BE2C (cell line): ENCODE measurements at places on chromosomes 3 and 15.

GRCh38 chr3:182837855-182838454 is 44.7 kb downstream of the ATP11B start:
- no peak for DNase-seq

DNA sequence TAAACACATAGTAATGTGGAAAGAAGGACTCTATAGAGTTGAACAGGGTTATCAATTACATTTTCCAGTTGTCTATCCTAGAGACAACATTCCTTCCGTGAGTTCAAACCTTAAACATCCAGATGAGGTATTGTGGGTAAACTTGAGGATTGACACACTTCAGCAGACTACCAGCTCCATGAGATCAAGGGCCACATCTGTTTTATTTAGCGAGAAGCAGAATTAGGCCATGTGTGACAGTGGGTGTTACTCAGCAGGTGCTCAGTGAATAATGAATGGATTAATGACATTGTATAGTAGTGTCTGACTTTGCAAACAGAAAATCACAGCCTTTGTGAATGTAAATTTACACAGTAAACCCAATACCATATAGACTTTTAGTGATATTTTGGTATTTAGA is 941.1 kb upstream of the CFAP20DC start:
- DNase-seq, result no peak

DNA sequence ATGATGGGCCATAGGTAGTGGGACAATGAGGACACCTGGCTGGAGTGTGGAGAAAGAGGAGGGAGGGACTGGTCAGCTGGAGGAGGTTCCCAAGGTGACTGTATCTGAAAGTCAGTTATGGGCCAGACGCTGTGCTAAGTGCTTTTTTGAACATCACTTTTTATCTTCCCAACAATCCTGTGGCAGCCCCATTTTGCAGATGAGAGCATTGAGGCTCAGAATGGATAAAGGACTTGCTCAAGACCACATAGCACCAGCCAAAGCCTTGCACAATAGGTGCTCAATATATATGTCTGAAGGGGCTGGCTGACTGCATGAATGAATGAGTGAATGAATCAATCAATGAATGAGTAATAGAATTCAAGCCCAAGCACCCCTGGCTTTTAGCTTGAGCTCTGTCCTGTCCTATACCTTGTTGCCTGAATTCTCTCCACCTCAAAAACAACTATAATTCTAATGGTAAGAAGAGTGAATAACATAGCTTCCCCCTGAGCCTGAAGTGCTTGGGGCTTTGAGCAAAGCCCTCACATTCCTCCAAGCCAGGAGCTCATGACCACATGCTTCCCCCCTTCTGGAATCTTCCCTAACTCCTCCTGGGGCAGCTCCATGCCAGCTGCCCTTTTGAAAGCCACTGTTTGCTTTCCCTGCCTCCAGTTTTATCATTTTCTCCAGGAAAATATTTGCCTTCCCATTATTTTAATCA is 150.9 kb downstream of the RPLP1 start:
- no peak for DNase-seq

- no peak for DNase-seq
These were observed 46.8 kb downstream of the PDHB start for GRCh38 chr3:58386626-58387365.

GRCh38 chr3:13415997-13416793 is 3.9 kb downstream of the NUP210 start:
- no peak for DNase-seq

- no peak for DNase-seq
These were observed 675.5 kb downstream of the FHIT start for GRCh38 chr3:60575718-60576272.

- DNase-seq, result no peak
These were observed at the start of gene SEMA3B for GRCh38 chr3:50268703-50269451. Gene SEMA3B (plus strand): TSS chr3:50269147. CDS start chr3:50269241, 94 bp downstream.

DNA sequence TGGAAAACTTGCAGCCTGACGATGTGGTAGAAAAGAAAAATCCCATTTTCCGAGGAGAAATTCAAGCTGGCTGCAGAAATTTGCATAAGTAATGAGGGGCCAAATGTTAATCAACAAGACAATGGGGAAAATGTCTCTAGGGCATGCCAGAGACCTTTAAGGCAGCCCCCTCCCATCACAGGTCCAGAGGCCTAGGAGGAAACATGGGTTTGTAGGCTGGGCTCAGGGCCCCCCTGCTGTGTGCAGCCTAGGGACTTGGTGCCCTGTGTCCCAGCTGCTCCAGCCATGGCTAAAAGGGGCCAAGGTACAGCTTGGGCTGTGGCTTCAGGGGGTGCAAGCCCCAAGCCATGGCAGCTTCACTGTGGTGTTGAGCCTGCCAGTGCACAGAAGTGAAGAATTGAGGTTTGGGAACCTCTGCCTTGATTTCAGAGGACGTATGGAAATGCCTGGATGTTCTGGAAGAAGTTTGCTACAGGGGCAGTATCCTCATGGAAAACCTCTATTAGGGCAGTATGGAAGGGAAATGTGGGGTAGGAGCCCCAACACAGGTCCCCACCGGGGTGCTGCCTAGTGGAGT is 75.9 kb upstream of the CADPS start:
- DNase-seq, result no peak

GRCh38 chr3:105385819-105386508 is 19.3 kb downstream of the ALCAM start:
- no peak for DNase-seq

GRCh38 chr3:114221165-114221880 is 16.1 kb downstream of the ZNF80 start:
- DNase-seq, result no peak

DNA sequence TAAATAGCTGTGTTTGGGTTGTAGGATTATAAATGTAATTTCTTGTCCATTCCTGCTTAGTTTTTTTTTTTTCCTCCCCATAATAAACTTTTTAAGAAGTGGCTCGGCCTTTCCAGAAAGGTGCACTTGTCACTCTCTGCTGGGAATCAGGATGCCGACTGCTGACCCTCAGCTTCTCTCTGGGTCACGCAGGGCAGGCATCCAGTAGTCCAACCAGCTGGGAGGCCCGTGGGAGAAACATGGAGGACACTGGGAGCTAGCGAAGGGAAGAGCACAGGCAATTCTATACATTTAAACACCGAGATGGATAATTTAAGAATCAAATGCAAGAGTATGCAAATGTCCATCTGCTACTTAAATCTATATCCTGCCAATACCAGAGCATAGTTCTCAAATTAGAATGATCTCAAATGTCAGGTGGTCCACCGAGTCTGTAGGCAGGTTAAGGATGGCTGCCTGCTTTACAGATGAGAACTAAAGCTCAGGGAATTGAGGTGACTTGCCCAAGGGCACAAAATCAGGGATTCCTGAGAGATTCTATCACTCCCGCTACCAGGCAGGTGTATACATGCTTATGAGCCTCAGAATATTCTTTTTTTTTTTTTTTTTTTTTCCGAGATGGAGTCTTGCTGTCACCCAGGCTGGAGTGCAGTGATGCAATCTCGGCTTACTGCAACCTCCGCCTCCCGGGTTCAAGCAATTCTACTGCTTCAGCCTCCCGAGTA is 64.5 kb downstream of the DAPK2 start:
- no peak for DNase-seq

DNA sequence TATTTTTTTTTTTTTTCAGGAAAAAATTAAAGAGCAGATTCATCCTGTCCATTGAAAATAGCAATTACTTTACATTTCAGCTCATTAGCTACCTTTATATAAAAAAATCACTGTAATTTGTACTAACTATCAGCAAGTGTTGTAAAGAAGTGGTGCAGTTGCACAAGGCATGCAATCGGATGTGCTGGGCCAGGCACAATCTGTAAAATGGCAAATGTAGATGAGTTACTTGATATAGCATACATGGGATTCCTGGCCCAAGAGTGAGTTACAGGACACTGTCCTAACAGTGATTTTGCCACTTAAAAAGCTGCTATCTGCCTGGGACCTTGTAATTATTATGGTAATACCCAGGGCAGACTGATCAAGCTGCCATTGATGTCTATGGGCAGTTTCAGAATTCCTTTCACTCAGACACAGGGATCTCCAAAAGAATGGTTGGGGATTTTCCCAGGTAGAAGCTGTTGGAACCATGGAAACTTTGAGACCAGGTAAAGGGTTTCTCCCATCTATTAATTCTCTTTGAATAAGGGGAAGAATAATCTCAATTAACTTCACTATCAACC is 182.2 kb upstream of the ICE2 start:
- peak; percentile 16 for DNase-seq

DNA sequence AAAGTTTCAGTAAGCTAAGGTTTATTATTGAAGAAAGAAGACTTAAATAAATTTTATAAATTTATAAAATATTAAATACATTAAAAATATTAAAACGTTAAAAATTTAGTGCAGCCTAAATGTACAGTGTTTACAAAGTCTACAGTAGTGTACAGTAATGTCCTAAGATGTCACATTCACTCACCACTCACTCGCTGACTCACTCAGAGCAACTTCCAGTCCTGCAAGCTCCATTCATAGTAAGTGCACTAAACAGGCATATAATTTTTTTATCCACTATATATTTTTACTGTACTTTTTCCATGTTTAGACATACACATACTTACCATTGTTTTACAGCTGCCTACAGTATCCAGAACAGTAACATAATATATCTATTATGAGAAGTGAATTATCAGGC is 51.5 kb downstream of the TJP1 start:
- DNase-seq, result no peak

DNA sequence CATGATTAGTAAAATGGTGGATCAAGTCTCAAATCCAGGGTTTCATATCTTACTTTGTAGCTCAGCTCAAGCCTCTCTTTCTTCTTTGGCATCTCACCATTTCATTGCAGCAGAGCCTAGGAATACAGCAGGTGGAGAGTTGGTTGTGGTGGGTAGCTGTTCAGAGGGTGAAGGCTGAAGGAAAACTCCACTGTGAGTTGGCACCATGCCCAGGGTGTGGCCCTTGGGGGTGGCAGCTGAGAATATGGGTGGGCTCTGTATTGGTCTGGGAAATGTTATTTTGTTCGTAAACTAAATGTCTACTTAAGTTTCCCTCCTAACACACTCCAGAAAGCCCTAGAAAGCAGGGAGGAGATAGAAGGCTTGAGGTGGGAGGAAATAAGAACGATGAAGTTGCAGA is 1.7 kb upstream of the MAP1A start:
- DNase-seq, result no peak

GRCh38 chr15:97461226-97461625 is 499.3 kb upstream of the ARRDC4 start:
- no peak for DNase-seq

- DNase-seq, result no peak
These were observed 65.2 kb downstream of the PGPEP1L start for GRCh38 chr15:98942431-98942830.

GRCh38 chr3:11195721-11196332 is 41.5 kb downstream of the HRH1 start:
- no peak for DNase-seq

DNA sequence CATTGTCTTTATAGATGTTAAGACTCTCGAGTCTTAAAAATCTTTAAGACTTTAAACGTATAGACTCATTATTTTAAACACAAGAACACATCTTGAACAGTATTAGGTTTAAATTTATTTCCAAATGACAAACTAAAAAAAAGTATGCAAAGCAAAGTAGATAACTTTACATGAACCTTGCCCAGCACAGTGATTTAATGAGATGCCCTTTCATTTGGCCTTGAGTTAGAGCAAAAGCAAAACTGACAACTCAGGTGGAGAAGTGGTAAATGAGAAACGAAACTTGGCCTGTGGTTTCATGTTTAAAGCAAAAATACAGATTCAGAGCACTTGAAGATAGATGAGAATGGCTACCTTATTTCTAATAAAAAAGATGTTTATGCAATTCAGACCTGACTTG is 8.6 kb downstream of the GPR15 start:
- no peak for DNase-seq

DNA sequence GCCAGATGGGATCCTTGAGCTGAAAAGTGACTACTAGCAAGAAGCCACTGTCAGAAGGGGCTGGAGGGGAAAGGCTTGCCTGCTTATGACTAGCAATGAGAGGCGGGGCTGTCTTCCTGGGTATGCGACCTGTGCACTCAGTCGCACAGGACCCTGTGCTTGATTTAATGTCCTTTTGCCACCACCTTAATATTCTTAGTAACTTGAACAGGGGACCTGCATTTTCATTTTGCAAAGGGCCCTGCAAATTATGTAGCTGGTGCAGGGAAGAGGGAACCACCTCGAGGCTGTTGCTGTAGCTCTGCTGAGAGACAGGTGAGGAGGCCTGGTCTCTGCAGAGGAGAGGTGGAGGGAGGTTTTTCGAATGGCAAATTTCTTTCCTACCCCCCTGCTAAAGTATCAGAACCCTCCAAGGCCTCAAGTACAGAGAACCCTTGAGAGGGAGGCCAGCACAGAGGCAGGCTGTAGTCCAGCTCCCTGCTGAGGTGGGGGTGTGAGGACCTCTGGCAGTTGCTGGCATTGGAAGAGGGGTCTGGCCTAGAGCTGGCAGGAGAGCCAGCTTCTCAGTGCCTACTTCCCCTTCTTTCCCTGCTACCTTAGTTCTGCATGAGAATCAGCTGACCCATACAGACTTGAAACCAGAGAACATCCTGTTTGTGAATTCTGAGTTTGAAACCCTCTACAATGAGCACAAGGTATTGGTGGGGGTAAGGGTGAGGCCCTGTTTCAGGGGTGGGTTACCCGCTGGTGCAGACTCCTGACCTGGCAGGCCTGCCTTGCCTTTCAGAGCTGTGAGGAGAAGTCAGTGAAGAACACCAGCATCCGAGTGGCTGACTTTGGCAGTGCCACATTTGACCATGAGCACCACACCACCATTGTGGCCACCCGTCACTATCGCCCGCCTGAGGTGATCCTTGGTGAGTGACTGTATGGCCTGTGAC is 11.4 kb downstream of the CLK3 start:
- no peak for DNase-seq

- no peak for DNase-seq
These were observed 289.1 kb downstream of the ADAMTSL3 start for GRCh38 chr15:83943043-83943442.

- DNase-seq, result no peak
These were observed 17.5 kb downstream of the SLCO3A1 start for GRCh38 chr15:91870876-91871537.

GRCh38 chr15:60392986-60393790 is 4.6 kb downstream of the ANXA2 start:
- DNase-seq, result peak; percentile 60

DNA sequence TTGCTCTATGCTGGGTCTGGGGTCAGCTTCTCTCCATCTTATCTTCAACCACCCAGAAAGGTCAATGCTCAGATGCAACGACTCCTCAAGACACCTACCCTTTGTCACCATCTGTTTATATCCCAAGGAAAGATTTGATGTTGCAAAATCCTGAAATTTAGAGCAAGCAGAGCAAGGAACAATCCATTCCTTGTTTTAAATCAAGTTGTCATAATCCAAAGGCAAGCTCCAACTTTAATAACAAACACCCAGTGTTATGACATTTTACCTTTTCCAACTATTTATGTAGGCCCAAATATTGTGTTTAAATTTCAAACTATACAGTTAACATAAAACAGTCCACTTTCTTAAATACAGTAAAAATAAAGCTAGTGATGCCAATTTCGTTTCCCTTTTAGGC is 116.5 kb upstream of the LRIG1 start:
- no peak for DNase-seq

DNA sequence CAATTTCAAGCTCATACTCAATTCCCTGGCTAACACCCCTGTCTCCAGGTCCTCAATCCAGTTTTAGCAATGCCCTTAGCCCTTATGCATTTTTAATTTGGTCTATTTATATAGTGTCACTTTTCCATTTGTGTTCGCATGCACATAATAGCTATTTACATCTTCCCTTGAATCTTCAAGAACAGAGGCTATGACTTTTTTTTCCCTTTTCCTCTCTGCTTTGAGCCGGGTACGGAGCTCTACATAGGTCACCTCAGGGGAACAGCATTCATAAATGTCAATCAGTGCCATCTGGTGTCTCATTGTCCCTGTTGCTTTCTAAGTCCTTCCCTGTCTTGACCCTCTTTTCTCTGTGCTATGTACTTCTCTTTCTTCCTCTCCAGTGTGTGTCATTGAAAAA is 26.5 kb upstream of the ACTC1 start:
- DNase-seq, result no peak
